ENCODE measurements at places on chromosomes 7 and 10. TPM values are rescaled to one million over a fixed set of nuclear protein-coding genes. Genes with fewer than 3 reads are reported as not detected.
A peak's percentile ranks its signal among the peaks of the same experiment; 100 is the strongest.

- no peak for DNase-seq
- H3K36me3 ChIP-seq: no peaks in the 10 kb centered on the region
- no peak overlapping the region for H3K27ac ChIP-seq
- no peaks in the 10 kb centered on the region for H3K27me3 ChIP-seq
- no peak overlapping the region for H3K4me3 ChIP-seq
- no peaks in the 10 kb centered on the region for H3K4me1 ChIP-seq
Observed at GRCh38 chr10:44763331-44763730, 147.8 kb upstream of the TMEM72 start.

Gene CFAP70
- 2.1 TPM for total RNA-seq

DNA sequence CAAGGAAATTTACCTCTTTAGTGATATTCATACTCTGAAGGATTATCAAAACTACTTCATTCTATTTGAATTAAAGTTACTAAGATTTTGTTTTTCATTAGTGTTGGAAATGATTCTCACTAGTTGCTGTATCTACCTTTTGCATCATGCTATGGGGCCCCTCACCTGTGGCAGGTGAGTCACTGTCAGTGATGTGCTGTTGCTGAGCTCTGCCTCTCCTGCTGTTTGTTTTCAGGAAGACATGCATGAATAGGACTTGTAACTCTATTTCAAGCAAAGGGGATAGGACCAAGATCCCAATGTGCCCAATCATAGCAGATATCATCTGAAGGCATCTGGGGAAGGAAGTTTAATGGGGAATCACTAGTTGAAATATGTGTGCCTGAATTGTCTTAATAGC, 57.4 kb upstream of the AGR3 start:
- H3K27ac ChIP-seq: no peak overlapping the region
- H3K4me3 ChIP-seq: no peak overlapping the region
- H3K4me1 ChIP-seq: no peaks in the 10 kb centered on the region
- DNase-seq: no peak

- no peaks in the 10 kb centered on the region for H3K27me3 ChIP-seq
- H3K4me3 ChIP-seq: no peak overlapping the region
- peak; percentile 80 for DNase-seq
- no peaks in the 10 kb centered on the region for H3K36me3 ChIP-seq
Observed at GRCh38 chr7:24834128-24834798, 77.0 kb upstream of the GSDME start.

DNA sequence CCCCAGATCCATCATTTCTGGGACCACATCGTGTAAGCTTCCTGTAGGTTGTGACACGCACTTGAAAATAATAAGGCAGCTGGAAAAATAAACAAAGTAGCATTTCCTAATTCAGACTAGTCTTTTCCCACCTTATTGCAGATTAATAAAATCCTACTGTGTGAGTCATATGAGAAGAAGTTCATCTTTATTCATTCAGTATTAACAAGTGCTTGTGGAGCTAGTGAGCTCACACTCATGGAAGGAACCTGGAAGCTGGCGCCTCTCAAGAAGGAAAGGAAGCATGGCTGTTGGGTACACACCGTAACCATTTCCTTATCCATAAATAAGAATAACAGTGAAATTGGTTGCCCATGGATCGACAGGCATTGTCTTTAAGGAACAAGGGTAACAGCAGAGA, 152.6 kb upstream of the PFKP start:
- DNase-seq: no peak
- H3K27ac ChIP-seq: no peak overlapping the region
- no peaks in the 10 kb centered on the region for H3K27me3 ChIP-seq

DNA sequence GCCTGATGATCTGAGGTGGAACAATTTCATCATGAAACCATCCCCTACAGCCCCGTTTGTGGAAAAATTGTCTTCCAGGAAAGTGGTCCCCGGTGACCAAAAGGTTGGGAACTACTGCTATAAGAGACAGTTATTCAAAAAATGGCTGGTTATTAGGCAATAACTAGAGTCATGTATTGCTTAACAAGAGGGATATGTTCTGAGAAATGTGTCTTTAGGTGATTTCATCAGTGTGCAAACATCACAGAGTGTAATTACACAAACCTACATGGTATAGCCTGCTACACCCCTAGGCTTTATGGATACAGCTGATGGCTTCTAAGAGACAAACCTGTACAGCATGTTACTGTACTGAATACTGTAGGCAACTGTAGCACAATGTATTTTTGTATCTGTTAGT, 71.3 kb upstream of the CSTF2T start:
- no peaks in the 10 kb centered on the region for H3K36me3 ChIP-seq
- no peak overlapping the region for H3K27ac ChIP-seq
- DNase-seq: no peak
- no peaks in the 10 kb centered on the region for H3K4me1 ChIP-seq
- H3K27me3 ChIP-seq: no peaks in the 10 kb centered on the region
- H3K4me3 ChIP-seq: no peak overlapping the region

Gene TEX36
- not detected for total RNA-seq

Gene C10orf67
- not detected for total RNA-seq

GRCh38 chr7:8134089-8134733, 127.8 kb downstream of the ICA1 start:
- no peaks in the 10 kb centered on the region for H3K4me1 ChIP-seq
- no peak overlapping the region for H3K4me3 ChIP-seq
- H3K27me3 ChIP-seq: no peaks in the 10 kb centered on the region

GRCh38 chr10:131576341-131577177, 265.0 kb upstream of the TCERG1L start:
- no peaks in the 10 kb centered on the region for H3K4me1 ChIP-seq
- H3K36me3 ChIP-seq: no peaks in the 10 kb centered on the region

- H3K4me3 ChIP-seq: no peak overlapping the region
- H3K27me3 ChIP-seq: no peaks in the 10 kb centered on the region
- peak; percentile 68 for DNase-seq
- H3K4me1 ChIP-seq: no peaks in the 10 kb centered on the region
Observed at GRCh38 chr10:60351191-60351853, 38.4 kb downstream of the ANK3 start.

Gene TET1
- total RNA-seq: 1.6 TPM

Gene RPEL1
- total RNA-seq: not detected

Gene NEUROD6
- not detected for total RNA-seq

Gene STAM
- total RNA-seq: 16.5 TPM

DNA sequence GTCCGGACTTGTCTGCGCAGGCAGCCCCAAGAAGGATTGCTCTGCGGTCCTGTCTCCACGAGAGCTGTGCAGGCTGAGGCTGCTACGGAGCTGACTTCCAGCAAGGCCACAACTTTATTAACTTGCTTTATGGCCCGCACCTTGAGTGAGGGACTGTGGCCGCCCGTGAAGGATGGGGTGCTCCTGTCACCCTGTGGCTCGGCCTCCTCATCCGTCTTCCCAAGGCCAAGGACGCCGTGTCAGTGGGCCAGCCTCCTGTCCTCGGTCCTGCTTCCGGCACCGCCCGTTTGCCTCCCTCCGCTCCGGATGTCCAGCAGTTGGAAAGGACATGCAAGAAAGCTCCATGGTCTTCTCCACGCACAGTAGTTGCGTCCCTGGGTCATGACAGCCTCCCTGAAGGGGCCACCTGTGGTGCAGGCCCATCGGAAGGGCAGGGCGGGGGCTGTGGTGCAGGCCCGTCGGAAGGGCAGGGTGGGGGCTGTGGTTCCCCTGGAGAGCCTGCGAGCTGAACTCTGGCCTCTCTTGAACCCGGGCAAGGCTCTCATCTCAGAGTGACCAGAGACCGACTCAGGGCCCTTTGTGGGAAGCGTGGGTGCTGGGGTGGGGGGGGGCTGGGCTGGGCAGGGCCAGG, 87.1 kb downstream of the NKX6-2 start:
- H3K27ac ChIP-seq: no peak overlapping the region
- no peaks in the 10 kb centered on the region for H3K4me1 ChIP-seq
- no peak overlapping the region for H3K4me3 ChIP-seq
- DNase-seq: peak; percentile 44

Gene TSPAN33
- total RNA-seq: 3.8 TPM

Gene KCNMA1
- 29.1 TPM for total RNA-seq

- H3K36me3 ChIP-seq: no peaks in the 10 kb centered on the region
- no peak overlapping the region for H3K4me3 ChIP-seq
- no peak for DNase-seq
Observed at GRCh38 chr7:37643876-37644275, 39.7 kb upstream of the GPR141 start.

DNA sequence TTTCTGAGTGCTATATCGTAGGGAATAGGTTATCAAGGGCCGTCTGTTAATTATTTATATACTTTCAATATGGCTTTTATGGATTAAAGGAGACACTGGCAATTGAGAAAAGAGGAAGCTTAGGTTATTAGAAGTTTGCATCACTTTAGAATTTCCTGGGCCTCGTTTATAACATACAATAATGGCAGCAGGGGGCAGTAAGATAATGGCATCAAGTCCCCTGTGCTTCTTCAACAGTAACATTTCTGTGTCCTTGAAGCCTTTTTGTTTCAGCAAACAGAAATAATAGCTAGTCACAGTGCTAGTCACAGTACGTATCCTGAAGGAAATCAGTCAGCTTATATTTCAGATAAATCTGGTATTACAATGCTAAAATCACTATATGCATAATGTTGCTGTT, 41.9 kb downstream of the SPAM1 start:
- H3K4me1 ChIP-seq: no peaks in the 10 kb centered on the region
- DNase-seq: no peak
- H3K36me3 ChIP-seq: no peaks in the 10 kb centered on the region
- H3K27ac ChIP-seq: no peak overlapping the region
- H3K27me3 ChIP-seq: no peaks in the 10 kb centered on the region

Gene PAX4
- 0.53 TPM for total RNA-seq

Gene ACTL6B
- total RNA-seq: not detected

- no peaks in the 10 kb centered on the region for H3K27me3 ChIP-seq
- no peaks in the 10 kb centered on the region for H3K4me1 ChIP-seq
- H3K36me3 ChIP-seq: no peaks in the 10 kb centered on the region
- H3K27ac ChIP-seq: no peak overlapping the region
- no peak for DNase-seq
Observed at GRCh38 chr7:20747001-20747400, 39.7 kb downstream of the SP8 start.

DNA sequence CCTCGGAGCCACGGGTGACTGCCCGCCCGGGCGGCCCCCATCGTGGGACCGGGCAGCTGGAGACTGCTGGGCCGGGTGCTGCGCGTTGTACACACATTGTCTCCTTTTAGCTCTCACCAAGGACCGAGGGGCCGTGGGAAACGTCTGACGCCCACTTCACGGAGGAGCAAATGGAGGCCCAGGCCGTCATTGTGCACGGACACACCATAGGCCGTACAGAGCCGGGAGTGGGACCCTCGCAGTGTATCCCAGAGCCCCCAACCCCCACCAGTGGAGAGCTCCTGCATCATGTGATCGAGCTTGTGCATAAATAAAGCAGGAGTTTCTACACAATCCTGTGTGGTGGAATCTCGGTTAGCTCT, 722 bp downstream of the DENND10 start:
- no peaks in the 10 kb centered on the region for H3K36me3 ChIP-seq
- H3K27me3 ChIP-seq: no peaks in the 10 kb centered on the region
- H3K4me1 ChIP-seq: peaks cover 9% of the 10 kb centered on the region
- no peak for DNase-seq
- H3K4me3 ChIP-seq: peak overlapping the region; percentile 89

GRCh38 chr7:27520815-27521790, 141.6 kb downstream of the HIBADH start:
- no peaks in the 10 kb centered on the region for H3K4me1 ChIP-seq
- no peak for DNase-seq
- H3K36me3 ChIP-seq: no peaks in the 10 kb centered on the region
- no peak overlapping the region for H3K4me3 ChIP-seq
- H3K27ac ChIP-seq: no peak overlapping the region
- H3K27me3 ChIP-seq: no peaks in the 10 kb centered on the region
